HuH-7 (cell line): ENCODE measurements at places on chromosomes 4 and X.

DNA sequence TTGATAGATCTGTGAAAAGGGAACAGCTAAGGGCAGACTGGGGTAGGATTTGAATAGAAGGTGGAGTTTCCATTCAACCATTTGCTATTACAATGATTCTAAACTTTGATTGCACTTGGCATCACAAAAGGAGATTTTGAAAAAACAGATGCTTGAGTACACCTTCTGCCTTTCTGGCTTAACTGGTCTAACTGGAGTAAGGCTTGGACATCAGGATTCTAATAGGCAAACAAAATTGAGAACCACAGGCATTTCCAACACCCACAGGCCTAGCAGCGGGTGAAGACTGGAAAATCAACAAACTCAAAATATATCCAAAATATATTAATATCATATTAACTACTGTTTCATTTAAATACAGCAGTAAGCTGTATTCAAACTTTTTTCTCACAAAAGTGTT lies 1.9 kb upstream of the VEGFC start:
- no peak for DNase-seq

DNA sequence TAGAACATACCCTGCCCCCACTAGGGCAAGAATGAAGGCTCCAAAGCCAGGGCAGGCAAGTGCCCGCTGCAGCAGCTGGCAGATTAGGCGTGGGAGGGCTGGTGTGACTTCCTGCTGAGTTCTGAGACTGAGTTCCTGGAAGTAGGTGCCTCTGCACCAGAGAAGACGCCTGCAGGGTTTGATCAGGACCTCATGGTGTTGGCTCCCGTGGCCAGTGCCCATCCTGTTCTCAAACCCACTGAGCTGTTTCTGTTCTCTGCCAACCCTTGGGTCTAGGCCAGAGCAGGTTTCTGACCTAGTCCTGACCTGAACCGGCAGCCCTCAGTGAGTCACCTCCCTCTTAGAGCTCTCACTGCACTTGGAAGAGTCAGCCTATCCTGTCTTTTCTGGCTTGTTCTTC lies 220.7 kb downstream of the HS6ST2 start:
- no peak for DNase-seq

GRCh38 chrX:45191820-45192409 lies 8.8 kb downstream of the DIPK2B start:
- DNase-seq: no peak

DNA sequence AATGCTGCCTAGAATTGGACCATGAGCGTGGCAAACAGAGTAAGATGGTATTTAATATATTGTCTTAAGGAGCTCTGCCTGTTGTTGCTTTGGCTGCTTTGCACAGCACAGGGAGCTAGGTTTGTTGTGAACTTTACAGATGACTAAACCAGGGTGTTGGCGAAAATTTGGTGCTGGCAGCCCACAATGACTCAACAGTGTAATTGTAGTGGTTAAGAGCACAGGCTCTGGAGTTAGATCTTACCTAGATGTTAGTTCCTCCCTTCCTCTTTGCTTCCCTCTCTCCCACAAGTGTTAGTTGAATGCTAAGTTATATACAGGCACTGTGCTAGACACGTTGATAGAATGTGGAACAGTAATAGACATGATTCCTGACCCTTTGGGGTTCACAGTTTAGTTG lies 128.9 kb upstream of the TRPC5 start:
- DNase-seq: no peak

DNA sequence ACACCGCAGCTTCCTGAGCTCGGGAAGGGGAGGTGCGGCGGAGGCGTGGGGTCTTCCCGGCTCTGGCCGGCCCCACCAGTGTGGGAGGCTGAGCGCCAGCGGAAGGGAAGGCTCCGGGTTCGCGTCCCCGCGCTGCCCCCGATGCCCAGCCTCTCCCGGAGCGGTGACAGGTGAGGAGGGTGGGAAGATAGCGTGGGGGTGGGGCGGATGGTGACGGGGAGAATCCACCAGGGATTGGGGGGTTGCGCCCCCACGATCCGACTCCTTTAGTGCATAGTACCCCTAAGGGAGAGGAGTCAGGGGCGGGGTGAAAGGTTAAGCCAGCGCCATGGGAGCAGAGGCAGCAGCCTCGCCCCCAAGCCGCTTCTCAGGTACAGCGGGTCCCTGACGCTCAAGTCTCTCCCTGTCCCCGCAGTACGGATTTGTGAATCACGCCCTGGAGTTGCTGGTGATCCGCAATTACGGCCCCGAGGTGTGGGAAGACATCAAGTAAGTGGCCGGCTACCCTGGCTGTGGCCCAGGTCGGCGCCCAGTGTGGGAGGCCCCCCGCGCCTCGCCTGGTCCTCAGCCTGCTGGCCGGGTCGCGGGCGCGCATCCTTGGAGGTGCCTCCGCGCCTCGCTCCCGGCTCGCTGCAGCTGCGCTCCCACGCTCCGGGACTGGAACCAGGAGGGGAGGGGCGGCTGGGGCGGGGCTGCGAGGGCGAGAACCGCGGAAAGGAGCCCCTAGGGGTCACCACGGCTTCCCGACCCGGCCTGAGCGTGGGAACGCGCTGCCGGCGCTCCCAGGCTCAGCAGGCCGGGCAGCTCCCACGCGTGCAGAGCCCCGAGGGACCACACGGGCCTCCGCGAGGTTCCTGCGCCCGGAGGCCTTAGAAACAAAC lies 791 bp downstream of the GUCY1B1 start:
- no peak for DNase-seq

DNA sequence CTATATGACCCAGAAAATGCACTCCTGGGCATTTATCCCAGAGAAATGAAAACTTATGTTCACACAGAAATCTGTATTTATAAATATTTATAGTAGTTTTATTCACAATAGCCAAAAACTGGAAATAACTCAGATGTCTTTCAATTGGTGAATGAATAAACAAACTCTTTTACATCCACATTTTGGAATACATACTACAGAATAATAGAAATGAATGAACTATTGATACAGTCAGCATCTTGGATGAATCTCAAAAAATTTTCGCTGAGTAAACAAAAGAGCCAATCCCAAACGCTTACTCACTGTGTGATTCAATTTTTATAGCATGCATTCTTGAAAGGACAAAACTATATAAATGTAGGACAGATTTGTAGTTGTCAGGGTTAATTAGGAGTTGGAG lies 75.1 kb upstream of the HTR2C start:
- no peak for DNase-seq

- no peak for DNase-seq
These were observed 14.4 kb upstream of the CDS1 start for GRCh38 chr4:84568496-84568895.

DNA sequence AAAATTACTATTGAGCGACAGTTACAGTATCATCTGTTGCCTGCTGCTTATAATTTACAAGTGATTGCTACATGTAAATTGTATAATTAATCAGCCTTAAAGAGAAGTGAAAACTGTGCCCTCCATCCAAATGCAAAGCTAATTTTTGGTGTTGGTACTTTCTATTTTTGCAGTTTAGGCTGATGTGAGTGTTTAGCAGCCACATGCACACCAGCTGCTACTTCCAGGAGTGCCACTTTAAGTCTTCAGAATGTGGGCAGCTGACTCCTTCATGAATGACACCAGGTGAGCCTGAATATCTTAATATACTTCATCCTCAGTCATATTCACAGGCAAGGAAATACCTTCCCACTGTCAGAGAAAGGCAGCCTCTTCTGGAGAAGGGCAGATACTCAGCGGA lies 149.8 kb upstream of the RASGEF1B start:
- no peak for DNase-seq

GRCh38 chr4:119070301-119070700 lies 65.3 kb upstream of the MYOZ2 start:
- DNase-seq: no peak

- DNase-seq: no peak
These were observed 123.9 kb downstream of the NAA11 start for GRCh38 chr4:79201971-79202370.

DNA sequence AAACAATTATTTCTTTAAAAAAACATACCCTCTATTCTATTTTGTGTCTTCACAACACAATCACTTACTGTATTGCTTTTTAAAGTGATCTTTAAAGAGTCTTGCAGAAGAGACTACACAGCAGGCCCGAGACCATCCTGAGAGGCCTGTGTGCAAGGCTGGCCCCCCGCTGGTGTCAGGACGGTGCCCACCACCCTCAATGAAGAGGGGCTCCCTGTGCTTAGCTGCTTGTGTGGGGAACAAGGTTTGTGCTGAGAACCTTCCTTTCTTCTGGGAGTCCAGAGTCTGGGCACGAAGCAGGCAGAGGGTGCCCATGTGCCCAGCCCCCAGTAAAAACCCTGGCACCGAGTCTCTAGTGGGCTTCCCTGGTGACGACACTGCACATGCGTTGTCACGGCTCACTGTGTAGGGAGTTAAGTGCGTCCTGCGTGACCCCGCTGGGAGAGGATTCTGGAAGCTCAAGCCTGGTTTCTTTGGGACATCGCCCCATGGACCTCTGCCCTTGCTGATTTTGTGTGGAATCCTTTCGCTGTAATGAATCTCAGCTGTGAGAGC lies 22.0 kb downstream of the RGS12 start:
- DNase-seq: no peak

DNA sequence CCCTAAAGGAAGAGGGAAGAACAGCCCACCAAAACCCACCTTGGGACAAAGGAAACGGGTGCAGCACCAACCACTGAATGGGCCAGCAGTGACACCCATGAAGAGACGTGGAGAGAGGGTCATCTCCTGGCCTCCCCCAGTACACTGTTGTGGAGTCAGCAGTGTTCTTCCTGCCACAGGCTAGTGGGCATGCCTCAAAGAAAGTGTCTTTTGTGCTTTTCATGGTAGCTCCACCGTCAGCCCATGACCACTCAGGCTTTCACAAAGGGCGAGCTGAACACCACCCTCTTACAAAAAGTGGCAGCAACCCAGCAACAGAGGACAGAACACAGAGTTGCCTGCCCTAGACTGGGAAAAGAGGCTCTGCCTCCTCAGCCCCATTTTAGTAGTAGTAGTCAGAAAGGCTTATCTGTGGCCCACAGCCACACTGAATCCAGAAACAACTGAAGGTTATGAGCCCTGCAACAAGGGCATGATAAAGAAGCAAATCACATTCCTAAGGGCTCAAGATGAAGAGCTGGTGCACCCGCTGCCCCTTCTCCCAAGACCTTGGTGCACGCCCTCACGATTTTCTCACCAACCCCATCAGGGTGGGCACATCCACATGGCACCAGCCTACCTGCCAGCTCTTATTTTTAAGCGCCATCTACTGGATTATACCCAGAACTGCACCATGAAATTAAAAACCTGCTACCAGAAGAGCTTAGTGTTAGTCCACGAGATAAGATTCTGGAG lies 53.1 kb downstream of the RAB28 start:
- DNase-seq: peak; percentile 23

DNA sequence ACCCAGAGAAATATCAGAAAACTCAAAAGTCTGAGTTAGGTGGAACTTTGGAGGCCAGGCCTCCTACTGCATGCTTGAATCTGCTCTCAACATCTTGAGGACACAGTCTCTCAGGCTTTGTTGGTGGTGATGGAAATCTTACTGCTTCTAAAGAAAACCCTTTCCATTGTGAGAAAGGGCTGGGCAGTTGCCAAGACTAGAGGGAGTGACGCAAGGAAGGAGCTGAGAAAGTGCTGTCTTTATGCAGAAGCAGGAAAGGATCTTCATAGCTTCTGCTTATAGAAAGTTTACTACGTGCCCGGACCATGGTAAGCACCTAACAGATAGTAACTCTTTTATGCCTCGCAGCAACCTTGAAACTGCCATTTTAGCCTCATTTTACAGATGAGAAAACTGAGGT lies 2.4 kb upstream of the CRMP1 start:
- DNase-seq: no peak

- no peak for DNase-seq
These were observed 72.7 kb upstream of the PSAPL1 start for GRCh38 chr4:7507381-7507780.

GRCh38 chrX:149145845-149146285 lies 359.2 kb downstream of the IDS start:
- no peak for DNase-seq

DNA sequence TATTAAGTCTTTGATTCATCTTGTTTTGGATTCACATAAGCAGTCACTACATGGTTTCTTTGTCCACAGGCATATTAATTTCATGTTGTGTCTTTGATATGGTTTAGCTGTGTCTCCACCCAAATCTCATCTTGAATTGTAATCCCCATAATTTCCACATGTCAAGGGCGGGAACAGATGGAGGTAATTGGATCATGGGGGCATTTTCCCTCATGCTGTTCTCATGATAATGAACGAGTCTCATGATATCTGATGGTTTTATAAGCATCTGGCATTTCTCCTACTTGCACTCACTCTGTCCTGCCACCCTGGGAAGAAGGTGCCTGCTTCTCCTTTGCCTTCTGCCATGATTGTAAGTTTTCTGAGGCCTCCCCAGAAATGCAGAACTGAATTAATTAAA lies 1811.2 kb upstream of the PCDH10 start:
- no peak for DNase-seq

- no peak for DNase-seq
These were observed 26.1 kb upstream of the TBC1D1 start for GRCh38 chr4:37864786-37865185.

GRCh38 chr4:115687052-115687755 lies 573.8 kb upstream of the NDST4 start:
- no peak for DNase-seq

DNA sequence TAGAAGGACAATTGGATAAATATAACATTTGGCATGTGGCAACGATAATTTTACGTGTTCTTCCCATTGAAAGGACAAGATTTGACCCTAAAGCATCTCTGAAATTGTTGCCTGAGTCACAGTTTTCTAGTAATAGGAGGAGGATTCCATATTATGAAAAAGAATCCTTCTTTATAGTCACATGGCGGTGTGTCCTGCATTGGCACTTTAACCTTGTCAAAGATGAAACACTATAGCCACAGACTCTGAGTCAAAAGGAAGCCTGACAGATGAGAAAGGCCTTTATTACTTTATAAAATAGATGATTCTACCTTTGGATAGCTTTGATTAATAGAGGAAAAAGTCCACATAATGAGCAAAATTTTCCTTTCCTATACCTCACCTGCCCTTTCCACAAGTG lies 11.5 kb downstream of the LNX1 start:
- DNase-seq: no peak

DNA sequence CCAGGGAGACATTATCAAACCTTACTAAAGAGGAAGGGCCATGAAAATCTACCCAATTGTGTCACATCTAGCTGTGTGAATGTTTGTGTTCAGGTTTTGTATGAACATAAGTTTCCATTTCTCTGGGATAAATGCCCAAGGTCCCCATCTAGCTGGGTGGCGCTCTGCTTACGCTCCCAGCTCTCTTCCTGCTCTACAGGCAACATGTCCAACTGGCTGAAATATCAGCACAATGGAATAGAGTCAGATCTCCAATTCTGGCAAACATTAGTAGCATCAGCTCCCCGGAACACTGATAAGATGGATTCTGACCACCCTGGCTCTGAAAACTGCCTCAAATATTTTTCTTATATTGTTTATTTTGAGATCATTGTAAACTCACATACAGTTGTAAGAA lies 74.8 kb downstream of the IRF2 start:
- no peak for DNase-seq

DNA sequence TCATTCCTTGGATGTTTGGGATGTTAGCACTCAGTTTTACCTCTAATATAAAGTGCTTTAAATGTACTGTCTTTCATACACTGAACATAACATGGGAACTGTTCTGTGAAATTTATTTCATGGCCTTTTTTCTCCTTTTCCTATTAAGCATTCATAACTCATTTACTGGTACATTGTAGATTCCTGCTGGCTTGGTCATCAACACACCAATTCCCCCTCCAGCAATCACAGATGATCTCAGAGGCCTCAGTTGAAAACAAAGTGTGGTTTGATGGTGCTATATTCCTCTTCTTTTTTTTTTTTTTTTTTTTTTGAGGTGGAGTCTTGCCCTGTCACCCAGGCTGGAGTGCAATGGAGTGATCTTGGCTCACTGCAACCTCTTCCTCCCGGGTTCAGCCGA lies 61.9 kb upstream of the FAM47B start:
- DNase-seq: no peak
